Posterior vena cava (tissue), 2 donors: ENCODE measurements at places on chromosomes 2 and 18. TPM values are rescaled to one million over a fixed set of nuclear protein-coding genes. Genes with fewer than 3 reads are reported as not detected.

IRS1 gene
- 12.4 TPM for total RNA-seq

DNA sequence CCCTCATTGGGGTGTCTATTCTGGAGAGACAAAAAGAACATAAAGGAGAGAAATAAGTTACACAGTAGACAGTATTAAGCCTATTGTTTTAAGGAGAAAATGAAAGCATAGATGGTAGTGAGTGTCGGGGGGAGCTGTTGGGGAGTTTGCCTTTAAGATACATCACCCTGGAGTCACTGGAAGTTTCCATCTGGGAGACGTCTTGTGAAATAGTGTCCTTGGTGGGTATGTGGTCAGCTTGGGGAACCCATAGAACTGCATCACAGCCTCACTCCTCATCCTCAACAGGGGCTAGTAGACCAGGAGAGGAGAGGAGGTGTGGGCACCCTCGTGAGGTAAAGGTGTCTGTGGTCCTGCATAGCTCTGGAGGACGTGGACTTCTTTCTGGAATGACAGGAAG lies 60.6 kb downstream of the RNF144A start:
- no peak for DNase-seq

IL36G gene
- not detected for total RNA-seq

DNA sequence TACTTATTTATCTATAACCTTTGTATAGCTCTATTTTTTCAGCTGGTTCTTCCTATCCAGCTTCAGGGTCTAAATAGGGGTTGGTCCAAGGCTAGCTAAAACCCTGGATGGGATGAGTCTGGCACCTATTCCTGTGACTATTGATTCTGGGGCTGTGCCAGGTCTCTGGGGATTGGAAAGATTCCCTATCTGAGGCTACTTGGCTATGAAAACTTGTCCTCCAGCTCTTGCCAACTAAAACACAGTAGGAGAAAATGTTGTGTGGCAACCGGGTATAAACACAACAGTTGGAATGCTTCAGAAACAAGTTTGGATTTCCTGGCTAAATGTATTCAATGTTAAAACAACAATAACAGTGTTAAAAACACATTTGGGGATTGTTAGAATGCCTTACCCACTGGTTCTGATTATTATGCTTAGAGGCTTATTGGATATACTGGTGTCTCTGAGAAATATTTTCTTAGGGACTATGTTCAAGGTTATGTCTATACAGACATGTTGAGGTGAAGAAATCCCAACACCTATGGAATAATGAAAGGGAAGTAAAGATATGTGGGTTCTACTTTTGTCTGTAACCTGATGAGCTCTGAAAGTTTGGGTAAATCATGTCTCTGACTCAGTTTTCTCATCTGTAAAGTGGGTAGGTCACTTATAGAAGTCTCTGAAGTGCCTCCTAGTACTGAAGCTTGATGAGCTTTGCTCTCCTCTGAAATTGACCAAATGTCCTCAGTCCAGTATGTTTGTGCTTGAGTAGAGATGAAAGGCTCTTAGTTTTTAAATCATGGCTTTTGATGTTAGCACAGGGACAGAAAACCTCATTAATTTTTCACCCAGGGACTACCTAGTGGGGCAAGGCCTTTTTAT lies 460.7 kb downstream of the MTX2 start:
- no peak for DNase-seq

RAB12 gene
- total RNA-seq, result 45.0 TPM

DNA sequence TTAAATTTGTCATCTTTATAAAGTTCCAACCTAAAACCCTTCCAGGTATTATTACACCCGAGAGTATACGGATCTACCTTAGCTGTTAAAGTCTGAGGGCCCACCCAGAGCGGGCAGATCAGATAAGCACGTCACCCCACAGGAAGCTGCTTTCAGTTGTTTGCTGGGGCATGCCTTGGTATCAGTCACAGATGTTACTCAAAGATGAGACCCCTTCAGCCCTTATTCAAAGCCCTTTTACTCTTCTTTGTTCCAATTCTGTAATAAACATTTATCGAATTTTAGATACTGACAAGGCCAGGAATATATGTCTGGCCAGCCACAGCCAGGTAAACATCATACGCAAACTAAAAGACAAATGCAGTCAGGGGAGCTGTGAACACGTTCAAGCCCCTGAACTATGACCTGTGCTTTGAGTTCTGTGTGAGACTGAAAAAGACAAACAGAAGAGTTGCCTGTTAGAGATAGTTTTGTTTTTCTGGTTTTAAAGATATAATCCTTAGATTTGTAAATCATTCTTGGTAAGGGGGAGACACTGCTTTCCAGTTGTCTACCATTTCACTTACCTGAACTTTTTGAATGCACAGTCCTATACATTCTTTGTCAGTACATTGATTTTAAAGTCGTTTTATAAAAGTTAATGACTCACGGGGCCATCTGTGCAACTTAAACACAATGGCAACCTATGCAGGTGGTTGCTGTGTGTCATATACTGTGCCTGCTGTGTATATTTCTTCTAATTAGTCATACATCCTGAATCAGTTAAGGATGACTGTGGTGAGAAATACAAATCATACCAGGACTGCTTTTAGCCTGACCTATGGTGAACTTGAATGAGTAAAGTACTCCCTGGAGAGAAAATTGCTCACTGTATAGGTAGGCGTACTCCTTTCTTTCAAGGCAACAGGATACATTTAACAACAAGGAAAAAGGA lies 100.5 kb upstream of the ITPRID2 start:
- no peak for DNase-seq

- DNase-seq, result no peak
Measured at GRCh38 chr2:212672186-212672585, 133.6 kb upstream of the ERBB4 start.

- DNase-seq, result no peak
Measured at GRCh38 chr18:334575-335132, 66.8 kb upstream of the THOC1 start.

GRCh38 chr2:83587309-83587708 lies 871.8 kb downstream of the SUCLG1 start:
- DNase-seq, result no peak

DNA sequence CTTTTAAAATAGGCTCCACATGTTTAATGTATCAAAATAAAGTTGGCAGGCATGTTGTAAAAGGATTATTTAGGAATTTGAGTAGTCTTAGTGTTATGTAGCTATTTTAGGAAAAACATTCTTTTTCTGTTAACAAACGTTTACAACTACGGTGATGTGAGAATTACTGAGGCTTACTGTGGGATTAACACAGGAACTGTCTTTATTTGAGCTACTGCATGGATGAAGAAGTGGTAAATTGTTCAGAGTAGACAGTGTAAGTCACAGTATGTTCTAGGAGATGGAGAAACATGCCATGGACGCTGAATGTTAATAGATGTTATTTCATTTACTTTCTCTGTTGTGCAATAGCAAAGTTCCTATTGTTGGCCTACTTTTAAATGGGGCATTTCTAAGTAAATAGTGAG lies 1.6 kb downstream of the PPM1B start:
- DNase-seq, result no peak

DNA sequence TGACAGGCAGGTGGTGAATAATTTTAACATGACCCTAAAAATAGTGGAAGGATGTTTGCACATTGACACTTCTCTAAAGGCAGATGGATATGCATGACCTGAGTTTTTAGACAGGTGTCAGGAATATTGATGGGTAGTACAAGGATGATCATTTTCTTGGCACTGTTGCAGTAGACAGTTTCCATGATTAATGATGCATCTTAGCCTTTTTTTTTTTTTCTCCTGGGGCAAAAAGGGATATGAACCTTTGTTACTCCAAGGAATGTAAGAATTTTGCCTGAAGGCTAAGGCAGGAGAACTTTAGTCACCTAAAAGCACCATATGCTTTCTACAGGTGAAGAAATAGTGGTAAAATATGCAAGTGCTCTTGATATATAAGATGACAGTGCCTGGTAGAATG lies 136.3 kb upstream of the CAVIN2 start:
- no peak for DNase-seq

DNA sequence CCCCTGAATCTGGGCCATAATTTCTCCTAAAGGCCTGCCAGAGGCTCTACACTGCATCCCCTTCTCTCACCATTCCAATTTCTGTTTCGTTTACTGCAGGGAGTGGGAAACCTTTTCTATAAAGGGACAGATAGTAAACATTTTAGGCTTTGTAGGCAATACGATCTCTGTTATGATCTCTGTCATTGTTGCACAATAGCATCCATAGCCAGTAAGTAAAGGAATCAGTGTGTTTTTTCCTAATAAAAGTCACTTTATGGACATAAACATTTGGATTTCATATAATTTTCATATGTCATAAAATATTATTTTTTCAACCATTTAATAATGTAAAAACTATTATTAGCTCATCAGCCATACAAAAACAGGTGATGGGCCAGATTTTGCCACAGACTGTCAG lies 531.7 kb downstream of the DSC3 start:
- DNase-seq, result no peak

- peak; percentile 88 for DNase-seq
Measured at GRCh38 chr18:13218368-13218991, at the start of gene LDLRAD4. LDLRAD4 (plus strand) TSS chr18:13218760.

- no peak for DNase-seq
Measured at GRCh38 chr2:168503901-168504300, 47.8 kb downstream of the CERS6 start.

DNA sequence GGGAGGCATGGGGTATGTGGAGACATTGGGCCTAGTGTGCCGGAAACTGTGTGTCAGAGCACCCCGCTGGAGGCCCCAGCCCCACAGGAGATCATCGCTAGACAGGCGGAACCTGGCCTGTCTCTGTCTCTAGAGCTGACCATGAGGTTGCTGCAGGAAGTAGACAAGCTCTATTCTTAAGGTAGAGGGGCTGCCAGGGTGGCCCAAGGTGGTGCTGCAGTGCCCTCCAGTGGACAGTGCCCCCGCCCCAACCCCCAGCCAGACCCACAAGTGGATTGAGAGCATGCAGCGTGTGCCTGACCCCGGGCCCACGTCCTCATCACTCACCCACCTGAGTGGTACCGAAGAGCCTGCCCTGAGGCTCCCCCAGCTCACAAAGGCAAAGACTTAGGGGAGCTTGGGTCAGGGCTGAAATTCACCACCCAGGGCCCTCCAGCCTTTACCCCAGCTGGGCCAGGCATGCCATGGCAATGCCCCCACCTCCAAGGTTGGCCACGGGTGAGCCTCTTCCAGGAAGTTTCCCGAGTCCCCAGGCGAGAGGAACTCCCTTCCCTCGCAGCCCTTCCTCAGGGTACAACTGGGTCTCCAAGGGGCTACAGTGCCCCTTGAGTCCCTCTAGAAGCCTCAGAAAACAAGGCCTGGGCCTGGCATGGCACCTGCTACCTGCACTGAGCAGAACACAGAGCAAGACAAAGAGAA lies 155.0 kb downstream of the TTC32 start:
- no peak for DNase-seq

GRCh38 chr2:127672341-127673224 lies 2.7 kb downstream of the LIMS2 start:
- DNase-seq, result no peak

GRCh38 chr18:69259282-69259681 lies 141.4 kb upstream of the DOK6 start:
- no peak for DNase-seq

CLASP1 gene
- 55.8 TPM for total RNA-seq

REG3G gene
- total RNA-seq, result not detected

CPO gene
- total RNA-seq, result 0.32 TPM

DNA sequence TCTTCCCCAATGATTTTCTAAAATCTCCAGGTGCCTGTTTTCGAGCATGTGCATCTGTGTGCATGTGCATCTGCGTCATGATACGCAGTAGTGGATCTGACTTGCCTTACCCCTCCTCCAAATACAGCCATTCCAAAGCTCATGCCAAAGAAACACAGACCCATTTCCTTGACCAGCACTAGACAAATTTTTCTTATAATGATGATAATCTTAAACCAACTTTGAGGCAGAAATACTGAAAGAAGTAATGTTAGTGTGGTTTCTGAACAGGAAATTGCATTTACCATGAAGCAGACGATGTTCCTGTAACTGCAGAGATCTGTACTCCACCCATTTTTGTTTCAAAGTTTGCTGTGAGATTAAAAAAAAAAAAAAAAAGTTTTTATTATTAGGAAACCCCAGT lies 25.6 kb downstream of the CYTIP start:
- no peak for DNase-seq

DNA sequence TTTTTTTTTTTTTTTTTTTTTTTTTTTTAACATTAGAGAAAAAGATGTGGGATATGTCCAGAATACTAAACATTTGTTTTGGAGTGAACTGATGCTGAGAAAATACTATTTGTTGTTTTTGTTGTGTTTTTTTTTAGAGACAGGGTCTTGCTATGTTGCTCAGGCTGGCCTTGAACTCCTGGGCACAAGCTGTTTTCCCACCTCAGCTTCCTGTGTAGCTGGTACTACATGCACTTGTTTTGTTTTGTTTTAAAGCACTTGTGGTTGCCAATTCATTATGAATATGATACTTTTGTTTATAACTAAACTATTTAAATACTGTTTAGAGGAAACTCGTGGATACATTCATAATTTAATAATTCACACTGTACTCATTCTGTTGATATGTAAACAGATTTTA lies 33.4 kb upstream of the DYSF start:
- no peak for DNase-seq

CD8B2 gene
- total RNA-seq, result not detected

DNA sequence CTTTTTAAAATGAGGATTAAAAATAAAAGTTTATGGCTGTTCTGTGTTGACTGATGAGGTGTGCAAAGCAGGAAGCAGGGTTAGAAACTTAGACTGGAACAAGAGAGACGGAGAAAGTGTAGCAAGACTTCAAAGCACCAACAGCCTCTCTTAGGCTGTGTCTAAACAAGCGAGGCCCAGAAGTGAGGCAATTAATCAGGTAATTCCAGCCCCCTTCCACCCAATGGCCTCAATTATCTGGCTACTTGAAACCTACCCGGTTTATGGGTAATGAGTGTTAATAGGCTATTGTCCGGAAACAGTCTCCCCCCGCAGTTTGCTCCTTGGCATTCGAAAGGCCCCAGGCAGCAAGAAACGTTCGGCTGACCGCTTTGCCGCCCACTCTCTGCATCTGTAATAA lies 171.7 kb upstream of the MYCN start:
- no peak for DNase-seq

GRCh38 chr2:44200759-44201158 lies 32.1 kb downstream of the PPM1B start:
- no peak for DNase-seq

- DNase-seq, result no peak
Measured at GRCh38 chr2:195961873-195962272, 106.8 kb downstream of the DNAH7 start.

- no peak for DNase-seq
Measured at GRCh38 chr2:190210471-190210870, 109.2 kb downstream of the HIBCH start.
